A549 (cell line): ENCODE measurements at places on chromosomes 7 and 10. TPM values are rescaled to one million over a fixed set of nuclear protein-coding genes. Genes with fewer than 3 reads are reported as not detected.

GRCh38 chr7:80097756-80098155 lies 36.9 kb upstream of the GNAI1 start:
- DNase-seq: no peak

GRCh38 chr7:149334930-149335329 lies 72.9 kb downstream of the ZNF783 start:
- DNase-seq: no peak

- no peak for DNase-seq
Observed at GRCh38 chr10:82150123-82150900, 275.3 kb downstream of the NRG3 start.

DNA sequence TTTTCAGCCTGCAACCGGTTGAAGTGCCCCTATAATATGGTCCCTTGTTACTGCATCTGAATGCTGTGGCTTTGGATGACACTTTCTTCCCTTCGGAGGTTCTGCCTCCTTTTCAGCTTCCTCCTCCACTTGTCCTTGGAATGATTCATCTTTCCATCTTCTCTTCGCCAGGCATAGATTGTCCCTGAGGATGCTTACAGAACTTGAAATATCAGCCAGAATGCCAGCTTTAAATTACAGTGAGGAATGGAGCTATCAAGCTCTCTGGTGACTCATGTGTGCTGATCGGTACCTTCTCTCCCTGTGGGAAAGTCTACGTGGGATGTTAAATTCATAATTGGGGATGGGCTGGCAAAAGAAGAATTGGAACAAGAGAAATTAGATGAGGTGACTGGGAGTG lies 45.9 kb upstream of the PDK4 start:
- DNase-seq: no peak

Gene UBE2D4
- polyA plus RNA-seq: 7.9 to 9.0 TPM (median 8.4 TPM) in 3 replicates

DNA sequence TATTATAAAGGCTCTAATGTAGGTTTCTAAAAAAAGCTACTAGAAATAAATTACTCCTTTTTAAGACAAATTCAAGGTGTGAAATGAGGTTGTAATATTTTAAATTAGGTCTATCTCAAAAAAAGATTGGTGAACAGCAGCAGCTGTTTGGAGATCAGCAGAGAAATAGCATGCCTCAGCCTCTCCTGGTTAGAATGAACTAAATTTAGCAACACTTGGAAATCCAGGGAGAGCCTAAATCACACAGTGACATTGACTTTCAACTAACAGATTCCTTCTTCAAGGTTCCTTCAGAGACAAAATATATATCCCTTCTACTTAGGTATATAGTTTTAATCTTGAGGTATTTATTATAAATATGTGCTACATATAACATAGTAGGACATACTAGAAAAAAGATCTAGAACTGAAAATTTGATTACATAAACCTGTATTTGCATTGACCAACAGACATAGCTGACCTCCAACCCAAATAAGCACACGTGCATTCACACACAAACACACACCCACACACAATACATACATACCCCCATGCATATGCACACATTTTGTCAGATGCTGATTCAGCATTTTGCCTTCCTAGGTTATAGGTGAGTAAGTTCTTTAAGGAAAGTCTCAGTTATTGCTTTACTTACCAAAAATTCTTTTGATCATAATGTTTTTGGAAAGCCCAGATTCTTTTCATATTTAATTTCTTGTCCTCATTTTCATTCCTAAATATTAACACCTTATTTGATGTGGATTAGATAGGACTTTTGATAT lies 47.3 kb downstream of the DGKB start:
- no peak for DNase-seq

DNA sequence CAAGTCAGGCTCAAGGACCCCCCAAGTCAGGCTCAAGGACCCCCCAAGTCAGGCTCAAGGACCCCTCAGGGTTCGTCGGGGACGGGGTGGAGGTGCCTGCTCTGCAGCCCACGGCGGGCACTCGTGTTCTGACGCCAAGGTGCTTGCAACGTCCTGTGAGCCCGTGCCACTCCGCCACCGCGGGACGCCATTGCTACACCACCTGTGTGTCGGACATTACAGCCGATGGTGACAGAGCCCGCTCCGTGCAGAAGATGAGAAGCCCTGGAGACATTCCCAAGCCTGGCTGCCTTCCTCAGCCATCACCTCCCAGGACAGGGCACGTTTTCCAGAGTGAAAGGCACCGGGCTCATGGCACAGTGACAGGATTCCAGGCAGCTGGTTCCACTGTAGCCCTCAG lies 97.7 kb upstream of the DNAAF5 start:
- DNase-seq: no peak

GRCh38 chr10:114487815-114488536 lies 83.7 kb upstream of the AFAP1L2 start:
- DNase-seq: no peak

Gene HOXA1
- 2.6 to 3.0 TPM (median 2.8 TPM) in 3 replicates for polyA plus RNA-seq

Gene ASB4
- 0.80 to 1.4 TPM (median 1.00 TPM) in 3 replicates for polyA plus RNA-seq

Gene LRRC18
- polyA plus RNA-seq: not detected in 3 replicates

Gene UCMA
- not detected in 3 replicates for polyA plus RNA-seq

- DNase-seq: peak; percentile 96
Observed at GRCh38 chr7:4631380-4632179, 50.5 kb upstream of the FOXK1 start.

- peak; percentile 49 for DNase-seq
Observed at GRCh38 chr7:27921081-27921836, 181.3 kb downstream of the TAX1BP1 start.

DNA sequence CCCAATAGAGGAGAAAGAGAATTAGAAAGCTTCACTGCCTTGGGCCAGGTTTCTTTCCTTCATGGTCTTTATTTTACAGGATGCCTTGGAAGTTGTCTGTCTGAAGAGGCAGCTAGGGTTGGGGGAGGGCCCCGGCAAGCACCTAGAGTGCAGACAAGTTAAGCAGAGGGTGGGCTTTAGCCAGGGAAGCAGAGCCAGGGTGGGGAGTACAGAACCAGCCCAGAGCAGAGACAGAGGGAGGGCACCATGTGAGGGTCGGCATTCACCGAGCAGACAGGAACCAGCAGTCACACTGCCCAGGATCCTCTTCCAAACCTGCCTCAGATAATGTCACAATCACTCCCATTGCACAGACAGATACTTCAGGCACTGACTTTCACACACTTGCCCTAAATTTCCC lies 75.9 kb downstream of the ADARB2 start:
- no peak for DNase-seq

GRCh38 chr7:125127304-125127703 lies 197.7 kb upstream of the POT1 start:
- no peak for DNase-seq

DNA sequence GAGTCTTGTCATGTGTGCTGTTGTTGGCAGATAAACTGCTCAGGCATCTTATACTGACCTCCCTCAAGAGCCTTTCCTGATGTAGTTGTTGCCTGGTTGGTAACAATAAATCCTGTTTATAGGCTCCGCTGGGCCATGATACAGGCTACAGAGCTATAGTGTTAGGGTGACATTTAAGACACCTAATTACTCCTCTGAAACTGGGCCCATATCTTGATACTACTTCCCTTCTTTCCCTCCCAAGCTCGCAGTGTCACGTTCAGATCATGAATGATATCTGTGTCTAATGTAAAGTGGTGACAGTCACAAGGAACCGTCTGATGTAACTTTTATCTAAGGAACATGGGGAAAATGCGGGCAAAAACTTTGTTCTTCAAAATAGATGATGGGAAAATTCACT lies 35.4 kb downstream of the CROT start:
- no peak for DNase-seq

- DNase-seq: no peak
Observed at GRCh38 chr10:66804962-66805361, 120.9 kb upstream of the LRRTM3 start.

Gene NPC1L1
- polyA plus RNA-seq: 0.01 to 0.04 TPM (median 0.03 TPM) in 3 replicates

DNA sequence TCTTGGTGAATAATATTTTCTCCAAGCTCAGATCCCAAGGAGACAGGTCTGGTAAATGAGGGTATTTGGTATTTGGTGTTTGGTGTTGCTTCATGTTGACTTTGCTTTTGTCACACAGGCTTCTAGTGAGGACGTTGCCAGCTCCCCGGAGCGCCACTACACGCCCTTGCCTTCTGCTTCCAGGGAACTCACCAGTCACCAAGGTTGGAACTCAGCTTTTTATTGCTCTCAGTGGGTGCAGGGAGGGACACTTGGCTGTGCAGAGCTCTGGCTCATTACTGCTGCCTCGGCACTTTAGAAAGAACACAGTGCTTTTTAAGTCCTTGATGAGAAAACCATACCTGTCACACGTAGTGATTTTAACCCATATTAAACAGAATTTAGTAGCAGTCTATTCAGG lies 892.9 kb downstream of the LRMDA start:
- no peak for DNase-seq

DNA sequence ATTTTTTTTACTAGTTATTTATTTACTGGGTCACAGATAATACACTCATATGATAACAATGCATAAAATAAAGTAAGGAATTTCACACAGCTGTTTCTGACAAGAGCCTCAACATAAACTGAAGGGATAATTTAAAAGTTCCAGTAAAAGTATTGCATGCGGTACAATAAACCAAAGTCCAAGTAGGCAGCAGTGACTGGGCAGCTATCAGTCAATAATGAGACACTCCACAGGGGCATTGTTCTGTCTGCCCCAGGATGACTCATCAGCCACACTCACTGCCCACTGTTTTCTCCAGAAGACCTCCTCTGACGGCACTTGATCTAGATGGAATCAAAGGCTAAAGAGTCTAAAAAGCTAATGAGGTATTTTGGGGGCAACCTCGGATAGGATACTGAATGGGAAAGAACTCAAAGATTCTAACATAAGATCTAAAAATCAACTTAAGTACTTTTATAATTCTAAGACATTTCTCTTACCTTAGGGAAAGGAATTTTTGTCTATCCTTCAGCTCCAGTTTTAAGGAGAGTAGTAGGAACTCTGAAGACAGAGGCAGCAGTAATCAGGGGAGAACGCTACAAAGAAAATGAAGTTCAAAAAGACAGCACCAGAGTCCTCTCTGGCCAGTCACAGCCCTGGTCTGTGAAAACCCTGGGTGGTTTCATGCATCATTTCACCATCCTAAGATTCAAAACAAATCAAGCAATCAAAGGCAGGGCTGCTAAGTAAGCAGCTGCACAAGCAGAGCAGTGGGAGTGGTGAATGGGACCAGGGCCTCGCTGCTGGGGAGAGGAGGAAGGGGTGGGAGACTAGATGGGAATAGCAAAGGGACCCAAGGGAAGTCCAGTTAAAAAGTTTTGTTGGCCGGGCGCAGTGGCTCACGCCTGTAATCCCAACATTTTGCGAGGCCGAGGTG lies 175.1 kb downstream of the AVL9 start:
- DNase-seq: peak; percentile 47

- no peak for DNase-seq
Observed at GRCh38 chr7:32020551-32021159, 49.6 kb downstream of the PDE1C start.

Gene ABCF2
- polyA plus RNA-seq: 69.1 to 76.3 TPM (median 70.9 TPM) in 3 replicates

DNA sequence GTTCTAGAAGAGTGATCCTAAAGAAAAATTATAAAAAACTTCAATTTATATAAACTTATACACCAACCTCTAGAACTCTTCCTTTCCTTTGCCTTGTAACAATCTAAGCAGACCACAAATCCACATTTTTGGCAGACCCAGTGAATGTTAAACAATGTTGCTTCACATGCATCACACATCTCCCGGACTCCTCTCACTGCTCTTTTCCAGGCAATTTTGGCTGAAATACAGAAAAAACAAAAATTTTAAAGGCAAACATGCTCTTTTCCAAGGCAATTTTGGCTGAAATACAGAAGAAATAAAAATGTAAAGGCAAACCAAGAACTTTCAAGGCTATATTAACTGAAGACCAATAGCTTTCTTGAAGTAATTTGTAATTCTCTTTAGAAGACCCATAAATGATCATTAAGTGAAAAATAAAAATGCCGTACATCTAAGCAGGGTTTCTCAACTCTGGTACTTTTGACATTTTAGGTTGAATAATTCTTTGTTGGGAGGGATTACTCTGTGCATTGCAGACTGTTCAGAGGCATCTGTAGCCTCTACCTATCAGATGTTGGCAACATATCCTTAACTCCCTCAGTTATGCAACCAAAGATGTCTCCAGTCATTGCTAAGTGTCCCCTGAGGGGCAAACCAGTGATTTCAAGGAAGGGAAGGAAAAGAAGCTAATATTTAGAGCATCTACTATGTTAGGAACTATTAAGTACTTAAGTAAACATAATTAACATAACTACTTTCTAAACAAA lies 64.4 kb downstream of the NRBF2 start:
- no peak for DNase-seq

Gene C10orf90
- polyA plus RNA-seq: 1.7 to 2.2 TPM (median 2.0 TPM) in 3 replicates

- no peak for DNase-seq
Observed at GRCh38 chr10:109676703-109677102, 246.6 kb downstream of the XPNPEP1 start.

DNA sequence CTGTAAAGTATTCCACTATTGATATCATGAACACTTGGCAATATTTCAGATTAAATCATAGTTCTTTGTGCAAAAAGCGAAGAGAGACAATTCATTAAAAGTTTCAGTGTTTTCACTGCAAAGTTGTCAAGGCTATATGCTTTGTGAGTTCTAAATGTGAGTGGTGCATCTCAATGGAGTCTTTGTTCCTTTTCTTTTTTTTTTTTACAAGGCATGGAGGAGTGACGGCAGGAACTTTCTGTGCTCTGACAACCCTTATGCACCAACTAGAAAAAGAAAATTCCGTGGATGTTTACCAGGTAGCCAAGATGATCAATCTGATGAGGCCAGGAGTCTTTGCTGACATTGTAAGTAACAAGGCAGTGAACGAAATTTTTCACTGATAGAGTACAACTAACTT lies 84.5 kb downstream of the AASS start:
- no peak for DNase-seq

GRCh38 chr10:130218181-130218641 lies 82.0 kb downstream of the GLRX3 start:
- DNase-seq: no peak
